GF-D8 (cell line): ENCODE measurements at places on chromosomes 7 and 10.

GRCh38 chr7:67962863-67963262 lies 966.2 kb downstream of the TYW1 start:
- no peak for DNase-seq

DNA sequence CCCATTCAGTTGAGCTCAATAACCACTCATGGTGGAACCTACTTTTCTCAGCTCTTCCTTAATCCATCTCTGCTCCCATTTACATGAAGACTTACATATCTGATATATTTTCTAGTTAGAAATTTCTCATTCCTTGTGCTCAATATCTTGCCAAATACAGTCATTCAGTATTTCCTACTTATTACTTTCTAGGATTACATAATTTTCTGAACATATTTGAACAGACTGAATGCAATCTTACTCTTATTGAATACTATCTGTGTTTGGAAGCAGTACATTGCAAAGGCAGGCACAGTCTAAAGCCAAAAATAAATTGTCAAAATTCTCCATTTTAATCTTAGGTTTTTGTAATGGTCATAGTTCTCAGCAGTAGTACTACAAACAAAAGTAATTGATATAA lies 126.0 kb downstream of the GNAI1 start:
- no peak for DNase-seq

DNA sequence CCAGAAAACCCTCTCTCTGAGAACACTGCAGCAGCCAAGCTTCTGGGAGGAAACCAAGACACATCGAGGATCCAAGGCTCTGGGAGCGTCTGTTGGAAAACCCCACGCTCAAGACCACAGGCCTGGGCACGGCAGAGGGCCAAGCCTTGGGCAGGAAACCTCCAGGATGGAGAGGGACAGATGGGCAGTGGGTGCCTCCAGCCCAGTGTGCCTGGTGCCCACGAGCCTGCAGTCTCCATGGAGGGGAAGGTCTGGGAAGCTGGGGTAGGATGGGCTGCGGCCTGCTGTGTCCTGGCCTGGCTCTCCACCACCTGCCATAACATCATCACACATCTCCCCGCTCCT lies 96.1 kb downstream of the FAM53B start:
- DNase-seq: no peak

GRCh38 chr7:4185721-4186512 lies 496.2 kb upstream of the FOXK1 start:
- DNase-seq: no peak

GRCh38 chr7:41038211-41038610 lies 664.7 kb downstream of the INHBA start:
- DNase-seq: no peak

GRCh38 chr7:16930946-16931345 lies 49.2 kb upstream of the AGR3 start:
- no peak for DNase-seq

- DNase-seq: no peak
Measured at GRCh38 chr10:132185601-132186487, 904 bp upstream of the DPYSL4 start.

GRCh38 chr7:154568346-154568745 lies 434.6 kb downstream of the PAXIP1 start:
- no peak for DNase-seq

- DNase-seq: no peak
Measured at GRCh38 chr7:1787681-1788235, 117.7 kb downstream of the ELFN1 start.

DNA sequence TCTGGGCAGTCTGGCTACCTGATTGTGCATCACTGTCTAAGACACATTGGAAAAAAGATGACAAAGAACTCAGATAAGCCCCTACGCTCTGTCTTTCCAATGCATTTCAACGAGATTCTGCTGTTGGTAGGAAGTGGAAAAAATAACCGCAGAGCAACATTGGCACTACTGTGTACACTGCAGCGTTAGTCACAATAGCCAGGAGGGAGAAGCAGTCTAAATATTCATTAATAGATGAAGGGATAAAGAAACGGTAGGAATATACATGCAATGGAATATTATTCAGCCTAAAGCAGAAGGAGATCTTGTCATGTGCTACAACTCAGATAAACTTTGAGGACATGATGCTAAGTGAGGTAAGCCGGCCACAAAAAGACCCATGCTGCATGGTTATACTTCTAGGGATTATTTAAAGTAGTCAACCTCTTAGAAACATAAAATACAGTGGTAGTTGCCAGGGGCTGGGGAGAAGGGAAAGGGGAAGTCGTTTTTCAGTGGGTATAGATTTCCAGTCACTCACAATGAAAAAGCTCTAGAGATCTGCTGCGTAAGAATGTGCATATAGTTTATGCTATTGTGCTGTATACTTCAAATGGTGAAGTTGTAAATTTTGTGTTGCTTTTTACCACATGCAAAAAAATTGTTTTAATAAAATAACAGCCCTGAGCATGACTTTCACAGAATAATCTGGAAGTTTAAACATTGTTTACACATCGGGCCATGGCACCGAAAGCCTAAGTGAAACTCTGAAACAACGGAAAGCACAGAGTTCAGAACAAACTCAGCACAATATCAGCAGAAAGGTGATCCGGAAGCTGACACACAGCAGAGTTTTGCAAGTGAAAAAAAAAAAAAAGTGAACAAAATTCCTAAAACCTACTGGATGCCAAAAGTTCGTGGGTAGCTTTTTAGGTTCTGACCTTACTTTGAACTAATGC lies 40.1 kb downstream of the ELMO1 start:
- peak; percentile 85 for DNase-seq

GRCh38 chr10:23459308-23459939 lies 20.5 kb downstream of the OTUD1 start:
- no peak for DNase-seq

GRCh38 chr10:130369645-130370381 lies 233.6 kb downstream of the GLRX3 start:
- DNase-seq: no peak

DNA sequence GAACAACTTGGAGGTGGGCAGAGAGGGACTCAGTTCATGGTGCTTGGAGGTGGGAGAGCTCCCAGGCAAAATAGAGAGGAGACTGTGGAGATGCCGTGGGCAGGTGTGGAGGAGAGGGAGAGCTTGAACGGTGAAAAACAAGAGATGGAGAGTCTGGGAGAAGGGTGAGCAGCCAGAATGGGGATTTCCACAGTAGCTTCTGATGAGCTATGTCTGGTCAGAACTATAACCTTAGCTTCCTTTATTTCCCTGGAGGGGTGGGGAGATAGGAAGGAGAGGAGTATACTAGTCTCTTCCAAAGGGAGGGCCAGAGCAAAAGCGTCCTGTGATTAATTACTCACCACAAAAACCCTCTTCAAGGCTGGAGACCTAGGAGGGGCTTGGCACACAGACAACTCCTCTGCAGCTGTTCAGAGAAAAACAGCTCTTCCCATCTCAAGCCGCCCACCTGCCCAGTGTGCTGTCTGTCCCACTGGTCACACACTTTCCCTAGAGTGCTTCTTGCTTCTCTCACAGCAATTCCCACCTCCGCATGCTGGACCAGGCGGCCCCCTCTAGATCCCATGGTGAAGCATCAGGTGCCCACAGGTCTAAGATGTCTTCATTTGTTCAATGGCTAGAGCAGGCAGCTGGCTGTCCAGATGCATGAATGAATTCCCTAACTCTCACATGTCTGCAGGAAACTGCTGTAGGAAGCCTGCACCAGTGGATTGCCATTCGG lies 41.9 kb downstream of the TAS2R41 start:
- no peak for DNase-seq

- no peak for DNase-seq
Measured at GRCh38 chr10:14779001-14779651, 4.4 kb upstream of the FAM107B start.

DNA sequence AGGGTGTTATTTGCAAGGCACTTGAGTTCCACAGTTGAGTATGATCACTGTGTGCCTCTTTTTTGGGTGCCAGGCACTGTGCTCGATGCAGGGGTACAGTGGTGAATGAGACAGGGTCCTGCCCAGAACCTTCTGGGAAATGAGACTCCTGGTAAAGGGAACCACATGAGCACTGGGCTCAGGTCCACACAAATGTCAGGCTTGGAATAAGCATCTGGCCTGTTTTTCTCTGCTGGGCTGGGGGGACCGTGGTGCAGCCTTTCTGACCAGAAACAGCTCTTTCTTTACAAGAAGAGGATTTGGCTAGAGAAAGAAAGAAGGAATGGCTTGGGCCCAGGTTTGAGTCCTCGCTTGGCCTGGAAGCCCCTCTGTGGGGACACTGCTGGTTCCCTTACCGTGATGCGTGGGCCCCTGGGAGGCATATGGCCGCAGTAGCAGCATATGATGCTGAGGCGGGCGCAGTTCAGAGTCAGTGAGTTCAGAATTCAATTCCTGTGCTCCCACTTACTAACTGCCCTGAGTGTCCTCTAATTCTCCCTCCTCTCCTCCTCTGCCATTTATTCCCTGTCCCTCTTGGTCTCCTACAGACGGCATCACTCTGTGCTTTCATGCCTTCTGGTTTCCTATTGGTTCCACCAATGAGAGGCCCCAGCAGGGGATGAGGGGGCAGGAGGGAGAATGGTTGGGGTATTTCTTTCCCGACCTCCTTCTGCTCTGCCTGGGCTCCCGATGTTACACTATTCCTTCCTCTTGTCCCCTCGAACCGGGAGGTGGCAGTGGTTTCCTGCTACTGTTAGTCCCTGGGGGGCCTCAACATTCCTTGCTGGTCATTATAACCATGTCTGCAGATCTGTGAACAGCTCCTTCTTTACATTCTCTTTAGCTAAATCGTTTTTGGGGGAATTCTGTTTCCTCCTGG lies 9.6 kb upstream of the KCP start:
- DNase-seq: no peak

- DNase-seq: no peak
Measured at GRCh38 chr10:4260483-4261124, 475.6 kb upstream of the KLF6 start.

- DNase-seq: no peak
Measured at GRCh38 chr7:129649128-129649690, 37.7 kb downstream of the NRF1 start.

- DNase-seq: no peak
Measured at GRCh38 chr10:91564026-91564425, 68.8 kb downstream of the PPP1R3C start.

GRCh38 chr10:62388328-62388727 lies 14.2 kb downstream of the ZNF365 start:
- DNase-seq: no peak

DNA sequence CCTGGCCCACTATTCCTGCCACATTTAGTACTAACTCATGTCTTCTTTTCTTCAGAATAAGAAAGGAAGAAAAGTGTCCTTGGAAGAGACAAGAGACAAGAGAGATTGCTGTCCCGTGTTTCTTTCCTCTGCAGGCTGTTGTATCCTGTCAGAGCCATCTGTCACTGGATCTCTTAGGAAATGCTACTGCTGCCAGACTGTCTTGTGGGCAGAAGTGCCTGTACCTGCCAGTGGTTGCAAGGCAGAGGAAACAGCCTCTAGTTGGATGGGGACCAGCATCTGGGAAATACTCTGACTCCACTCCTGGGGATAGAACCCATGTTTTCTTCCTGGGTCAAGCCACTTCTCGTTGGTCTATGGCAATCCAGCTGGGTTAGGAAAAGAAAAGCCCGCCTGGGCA lies 16.7 kb upstream of the MAP3K8 start:
- DNase-seq: peak; percentile 19

DNA sequence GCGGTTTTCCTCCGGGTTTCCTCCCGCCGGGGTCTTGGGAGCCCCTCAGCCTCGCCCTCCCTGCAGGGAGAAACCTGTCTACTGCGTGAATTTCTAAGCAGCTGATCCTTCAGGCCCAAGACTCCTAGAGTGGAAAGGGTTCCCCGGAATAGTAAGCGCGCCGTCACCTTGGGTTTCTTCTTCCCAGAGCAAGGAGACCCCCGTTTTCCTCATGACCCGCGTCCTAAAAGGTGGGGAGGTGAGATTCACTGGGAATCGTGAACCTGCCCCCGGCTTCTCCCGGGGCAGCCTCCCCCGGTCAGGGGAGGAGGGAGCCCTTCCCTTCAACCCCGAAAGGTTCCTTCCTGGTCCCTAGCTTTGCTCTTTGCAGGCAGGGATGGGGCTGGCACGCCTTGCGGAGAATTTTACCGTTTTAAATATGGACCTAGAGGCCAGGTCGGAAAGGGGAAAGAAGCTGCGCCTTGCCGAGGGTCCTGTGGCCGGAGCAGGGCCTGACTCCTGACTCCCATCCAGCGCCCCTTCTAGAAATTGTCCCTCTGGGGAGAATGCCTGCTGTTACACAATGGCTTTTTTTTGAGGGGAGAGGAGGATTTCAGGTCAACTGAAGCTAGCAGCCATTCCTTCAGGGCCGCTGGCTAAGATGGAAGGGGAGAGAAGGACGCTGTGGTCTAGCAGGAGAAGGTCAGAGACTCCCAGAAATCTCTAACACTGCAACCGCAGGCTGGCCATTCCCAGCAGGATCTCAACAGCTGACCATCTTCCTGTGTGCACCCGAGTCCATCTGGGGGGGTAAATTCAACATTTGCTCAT lies 11.6 kb upstream of the MNX1 start:
- DNase-seq: no peak

GRCh38 chr7:68364886-68365625 lies 1233.2 kb upstream of the AUTS2 start:
- no peak for DNase-seq

DNA sequence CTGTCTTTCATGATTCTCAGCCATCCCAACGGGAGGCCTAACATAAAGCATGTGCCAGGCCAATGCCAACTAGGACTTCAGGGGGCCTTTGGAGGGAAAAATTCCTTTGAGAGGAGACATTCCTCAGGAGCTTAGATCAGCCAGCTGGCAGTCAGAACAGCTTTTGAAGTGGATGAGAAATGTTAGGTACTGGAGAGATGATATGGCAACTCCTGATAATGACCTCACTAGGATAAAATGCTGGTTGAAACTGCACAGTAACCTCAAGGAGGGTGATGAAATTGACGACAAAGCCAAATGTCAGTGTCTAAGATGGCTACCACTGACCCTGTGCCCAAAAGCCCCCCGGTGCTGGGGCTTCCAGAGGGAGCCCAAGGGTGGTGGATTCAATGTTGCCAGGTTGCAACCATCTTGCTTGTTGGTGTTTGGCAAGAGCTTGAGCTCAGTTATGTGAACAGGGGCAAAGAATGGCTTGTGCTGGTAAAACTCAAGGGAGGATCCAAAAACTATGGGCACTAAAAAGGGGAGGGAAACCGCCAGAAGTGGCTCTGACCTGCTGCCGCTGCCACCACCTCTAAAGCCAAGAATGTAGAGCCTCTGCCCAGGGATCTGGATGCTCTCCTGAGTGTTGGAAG lies 121.2 kb downstream of the UBE2H start:
- DNase-seq: no peak
